ENCODE measurements at places on chromosomes 11 and 22.

- no peak for DNase-seq
Observed at GRCh38 chr11:72812604-72812966, 1.6 kb upstream of the ATG16L2 start.

- peak; percentile 91 for DNase-seq
Observed at GRCh38 chr11:120236169-120237107, 3.5 kb upstream of the POU2F3 start.

DNA sequence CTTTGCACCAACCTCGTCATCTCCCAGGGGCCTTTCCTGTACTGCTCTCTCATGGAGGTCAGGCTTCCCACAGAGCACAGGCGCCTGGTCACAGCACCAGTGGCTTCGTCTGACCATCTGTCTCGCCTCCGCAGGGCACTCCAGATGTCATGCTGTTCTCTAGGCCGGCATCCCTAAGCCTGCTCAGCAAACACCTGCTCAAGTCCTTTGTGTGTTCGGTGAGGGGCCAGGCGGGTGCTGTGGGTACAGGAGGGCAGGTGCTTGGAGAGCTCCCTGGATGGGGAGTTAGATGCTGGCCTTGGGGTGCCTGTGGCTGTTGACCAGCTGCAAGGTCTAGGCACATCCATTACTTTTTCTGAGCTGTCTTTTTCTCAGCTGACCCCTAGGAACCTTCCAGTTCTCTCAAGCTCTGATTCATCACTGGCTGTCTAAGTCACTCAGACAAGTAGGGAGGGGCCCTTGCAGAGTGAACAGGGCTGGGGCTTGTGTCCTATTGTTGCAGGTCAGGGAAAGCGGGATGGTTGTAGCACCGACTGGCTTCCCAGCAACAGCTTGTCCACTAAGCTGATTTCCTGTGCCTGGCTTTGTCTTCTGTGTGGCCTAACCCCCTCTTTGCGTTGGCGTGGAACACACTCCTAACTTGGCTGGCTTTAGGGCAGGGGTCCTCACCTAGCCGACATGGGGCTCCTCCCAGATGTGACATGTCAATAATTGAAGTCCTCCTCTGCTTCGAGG is 9.2 kb downstream of the CLDN5 start:
- DNase-seq, result peak; percentile 18

GRCh38 chr11:35836205-35836604 is 107.7 kb upstream of the LDLRAD3 start:
- DNase-seq, result no peak

- DNase-seq, result peak; percentile 96
Observed at GRCh38 chr11:113773416-113774173, at the start of gene ZW10. TSS of gene ZW10 (minus strand) at chr11:113773692. CDS start at chr11:113773666, 26 bp downstream.

DNA sequence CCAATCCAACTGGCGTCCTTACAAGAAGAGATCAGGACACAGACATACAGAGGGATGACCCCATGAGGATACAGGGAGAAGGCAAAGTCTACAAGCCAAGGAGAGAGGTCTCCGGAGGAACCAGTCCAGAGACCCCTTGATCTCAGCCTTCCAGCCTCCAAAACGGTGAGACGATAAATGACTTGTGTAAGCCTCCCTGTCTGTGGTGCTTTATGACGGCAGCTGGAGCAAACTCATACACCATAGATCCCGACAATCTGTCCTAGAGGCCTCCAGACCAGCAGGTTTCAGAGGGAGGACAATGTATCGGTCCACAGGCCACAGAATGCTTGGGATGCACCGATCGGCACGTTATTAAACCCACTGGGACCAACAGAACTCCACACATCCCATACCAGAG is 383.3 kb downstream of the SHANK2 start:
- no peak for DNase-seq

- no peak for DNase-seq
Observed at GRCh38 chr22:47433627-47434026, 671.2 kb downstream of the TBC1D22A start.

GRCh38 chr22:45254388-45254787 is 13.7 kb upstream of the KIAA0930 start:
- DNase-seq, result no peak

DNA sequence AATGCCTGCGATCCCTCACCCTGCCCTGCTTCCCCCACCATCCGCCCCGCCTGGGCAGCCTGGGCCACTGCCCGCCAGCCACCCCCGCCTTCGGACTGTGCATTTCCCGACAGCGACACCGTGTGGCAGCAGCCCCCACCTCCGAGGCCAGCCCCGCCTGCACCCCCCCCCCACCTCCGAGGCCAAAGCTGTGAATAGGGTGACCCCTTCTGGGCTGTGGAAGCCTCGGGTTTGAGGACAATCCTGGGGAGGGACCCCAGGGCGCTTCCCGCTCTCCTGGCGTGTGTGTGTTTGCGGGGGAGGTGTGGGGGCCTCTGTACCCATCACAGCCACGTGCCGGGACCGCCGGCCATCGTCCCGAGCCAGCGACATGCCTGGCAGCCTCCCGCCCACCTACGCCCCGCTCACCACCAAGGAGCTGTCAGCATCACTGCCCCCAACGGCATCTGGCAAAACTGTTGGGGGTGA is 33.8 kb upstream of the PPARA start:
- DNase-seq, result peak; percentile 63

GRCh38 chr22:43447380-43447779 is 35.6 kb downstream of the MPPED1 start:
- DNase-seq, result no peak

- DNase-seq, result no peak
Observed at GRCh38 chr11:69481393-69481844, at the start of gene LINC01488. TSS of gene LINC01488 (plus strand) at chr11:69481663.

- DNase-seq, result peak; percentile 93
Observed at GRCh38 chr11:3378426-3379423, at the start of gene ZNF195. TSS of gene ZNF195 (minus strand) at chr11:3379146. CDS start at chr11:3379040, 106 bp downstream.

DNA sequence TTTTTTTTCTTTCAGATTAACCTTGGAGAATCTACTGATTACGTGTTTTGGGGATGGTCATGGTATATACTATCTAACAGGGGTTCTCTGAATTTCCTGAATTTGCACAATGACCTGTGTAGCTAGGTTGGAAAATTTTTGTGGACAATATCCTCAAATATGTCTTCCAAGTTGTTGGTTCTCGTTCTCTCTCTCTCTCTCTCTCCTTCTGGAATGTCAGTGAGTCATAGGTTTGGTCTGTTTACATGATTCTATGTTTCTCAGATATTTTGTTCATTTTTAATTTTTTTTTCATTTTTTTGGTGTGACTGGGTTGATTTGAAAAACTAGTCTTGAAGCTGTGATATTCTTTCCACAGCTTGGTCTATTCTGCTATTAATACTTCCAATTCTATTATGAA is 604.0 kb upstream of the ANO3 start:
- DNase-seq, result no peak

DNA sequence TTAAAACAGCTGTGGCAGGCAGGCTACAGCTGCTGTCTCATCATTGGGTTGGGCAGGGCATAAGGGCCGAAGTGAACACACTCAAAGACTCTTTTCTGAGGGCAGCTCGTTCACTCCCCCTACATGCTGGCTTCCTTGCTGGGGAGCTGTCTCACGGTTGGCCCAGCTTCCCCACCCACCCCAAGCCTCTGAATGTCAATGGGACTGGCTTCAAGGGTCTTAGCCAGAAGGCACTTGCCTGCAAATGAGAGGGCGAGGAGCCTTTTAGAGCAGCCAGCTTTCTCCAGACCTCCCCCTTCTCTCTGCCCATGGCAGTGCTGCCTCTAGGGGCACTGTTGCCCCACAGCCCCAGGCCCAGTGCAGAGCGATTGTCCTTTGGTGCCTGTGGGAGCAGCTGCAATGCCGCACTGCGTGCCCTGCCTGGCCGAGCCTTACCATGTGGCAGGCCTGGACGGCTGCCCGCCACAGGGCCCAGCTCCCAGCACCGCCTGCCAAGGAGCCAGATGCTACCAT is 94.7 kb upstream of the RASSF10 start:
- peak; percentile 32 for DNase-seq

DNA sequence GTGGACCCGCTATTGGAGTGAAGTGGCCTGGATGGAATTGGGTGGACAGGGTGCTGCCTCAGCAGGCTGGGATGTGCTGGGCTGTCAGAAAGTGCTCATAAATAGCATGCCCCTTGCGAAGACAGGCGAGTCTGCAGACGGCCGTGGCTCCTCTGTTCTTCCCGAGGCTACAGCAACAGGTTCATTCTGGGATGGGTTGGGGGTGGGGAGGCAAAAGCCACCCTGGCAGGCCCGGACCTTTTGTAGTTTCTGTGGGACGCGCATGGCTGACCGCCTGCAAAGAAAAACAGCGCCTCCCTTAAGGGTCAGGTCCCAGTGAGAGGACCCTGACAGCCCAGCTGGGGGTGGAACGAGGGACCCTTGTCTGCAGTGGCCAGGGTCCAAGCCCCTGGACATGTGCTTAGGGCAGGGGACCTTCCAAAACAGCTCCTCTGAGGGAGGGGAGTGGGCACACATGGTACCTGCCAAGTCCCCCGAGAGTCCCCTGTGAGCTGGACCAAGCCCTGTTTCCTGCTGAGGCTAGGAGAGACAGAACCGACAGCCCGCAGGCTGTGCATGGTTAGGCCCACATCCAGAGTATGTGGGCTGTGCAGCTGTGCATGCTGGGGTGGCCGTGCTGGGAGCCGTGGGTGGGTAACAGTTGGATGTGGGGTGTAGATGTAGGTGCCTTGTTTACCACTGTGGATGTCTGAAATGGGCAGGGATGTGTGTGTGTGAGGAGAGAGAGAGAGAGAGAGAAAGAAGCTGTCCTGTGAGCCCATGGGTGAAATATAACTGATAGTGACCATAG is at the start of gene CRYBB3:
Gene CRYBB3, plus strand, starts transcription at position 128 of the 790 bp plus-strand sequence. CDS start 1,539 bp downstream, outside the sequence.
- no peak for DNase-seq

- peak; percentile 72 for DNase-seq
Observed at GRCh38 chr11:33040033-33040861, 875 bp downstream of the TCP11L1 start.

- DNase-seq, result no peak
Observed at GRCh38 chr11:50379484-50379883, 346.8 kb downstream of the OR4C45 start.

- peak; percentile 2 for DNase-seq
Observed at GRCh38 chr11:81112718-81113117, 1620.9 kb downstream of the FAM181B start.

- DNase-seq, result no peak
Observed at GRCh38 chr22:49770547-49771265, 57.0 kb downstream of the BRD1 start.

GRCh38 chr11:102546923-102547471 is 16.4 kb upstream of the MMP7 start:
- no peak for DNase-seq

- DNase-seq, result no peak
Observed at GRCh38 chr11:88533001-88533400, 195.5 kb upstream of the CTSC start.

GRCh38 chr11:18704698-18705097 is 6.1 kb downstream of the TMEM86A start:
- DNase-seq, result no peak

GRCh38 chr11:100557830-100558611 is 129.1 kb upstream of the ARHGAP42 start:
- DNase-seq, result peak; percentile 53

DNA sequence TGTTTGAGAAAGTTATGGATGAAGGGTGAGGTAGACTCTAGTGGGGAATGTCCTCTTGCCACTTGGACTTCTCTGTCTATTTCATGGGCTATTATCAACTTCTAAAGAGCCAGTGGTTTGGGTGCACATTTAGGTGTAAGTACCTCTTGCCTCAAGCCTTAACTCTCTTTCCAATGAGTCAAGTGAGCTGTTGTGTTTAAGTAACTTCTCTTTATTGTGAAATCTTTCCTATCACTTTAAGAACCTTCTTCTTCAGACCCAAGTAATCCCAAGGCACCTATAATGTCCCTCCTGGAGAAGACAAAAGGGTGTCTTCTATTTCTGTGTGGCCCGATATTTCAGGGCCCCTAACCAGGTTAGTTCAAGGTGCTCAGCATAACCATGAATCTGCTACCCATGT is 90.5 kb upstream of the VPREB1 start:
- no peak for DNase-seq

GRCh38 chr11:67530282-67530592 is 7.0 kb upstream of the CABP2 start:
- no peak for DNase-seq

DNA sequence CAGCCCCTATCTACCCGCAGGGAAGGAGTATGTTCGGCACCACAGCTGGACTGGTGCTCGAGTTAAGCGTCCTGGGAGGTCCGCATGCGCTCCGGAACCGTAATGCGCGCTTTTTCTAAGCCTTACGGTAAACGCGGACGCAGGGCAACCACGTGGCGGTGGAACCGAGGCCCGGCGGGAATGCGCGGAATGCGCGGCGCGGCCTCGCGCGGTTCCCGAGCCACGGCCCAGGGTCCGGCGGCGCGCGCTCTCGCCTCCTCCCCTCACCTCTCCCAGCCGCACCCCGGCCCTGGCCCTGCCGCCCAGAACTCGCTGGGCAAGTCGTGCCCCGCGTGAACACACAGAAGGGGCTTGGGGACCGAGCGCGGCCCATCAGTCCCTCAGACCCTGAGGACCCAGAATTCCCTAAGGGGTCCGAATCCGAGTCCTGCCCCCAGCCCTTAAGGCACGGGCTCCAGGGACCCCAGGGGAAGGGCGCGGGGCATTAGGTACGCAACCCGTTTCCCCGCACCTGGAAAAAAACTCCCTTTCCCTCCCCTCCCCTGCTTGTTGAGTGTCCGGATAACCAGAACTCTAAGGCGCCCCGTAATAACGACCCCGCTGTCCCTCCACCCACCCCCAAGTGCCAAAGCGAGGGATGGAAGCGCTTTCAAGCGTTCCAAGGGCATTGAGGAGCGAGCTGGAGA is 4.3 kb upstream of the CCND1 start:
- DNase-seq, result no peak

- no peak for DNase-seq
Observed at GRCh38 chr11:5368502-5369043, 15.0 kb upstream of the OR51M1 start.

DNA sequence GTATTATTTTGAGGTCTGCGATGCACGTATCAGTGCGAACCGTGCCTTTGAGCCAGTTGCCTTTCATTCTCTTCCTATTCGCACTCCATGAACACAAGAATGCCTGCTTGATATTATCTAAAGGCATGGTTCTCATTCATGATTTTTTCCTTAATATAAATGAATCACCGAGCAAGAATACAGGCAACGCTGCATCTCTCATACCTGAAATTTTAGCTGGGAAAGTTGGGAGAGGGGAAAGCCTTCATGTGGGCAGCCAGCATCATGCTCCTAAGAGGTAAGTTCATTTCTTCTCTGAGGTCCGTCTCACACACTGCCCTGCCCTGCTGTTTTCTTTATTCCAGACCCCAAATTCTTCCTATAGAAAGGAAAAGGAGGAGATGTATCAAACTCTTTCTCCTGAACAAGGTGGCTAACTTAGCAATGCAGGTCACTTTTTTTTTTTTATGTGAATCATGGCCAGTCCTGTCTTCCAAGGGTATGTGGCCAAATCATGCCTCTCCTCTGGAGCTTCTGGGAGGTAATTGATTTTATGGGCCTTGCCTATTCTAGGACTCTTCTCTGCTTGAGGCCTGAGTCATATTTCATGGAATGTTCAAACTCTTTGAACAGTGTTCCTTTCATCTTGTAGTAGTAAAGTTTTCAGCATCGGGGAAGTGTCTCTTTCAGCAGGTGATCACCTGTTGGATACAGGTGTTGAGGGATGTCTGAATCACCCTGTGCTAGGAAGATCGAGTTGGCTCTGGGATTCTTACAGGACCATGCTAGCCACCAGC is 3.2 kb downstream of the GLB1L2 start:
- DNase-seq, result no peak
